ENCODE measurements at places on chromosomes 1 and 21.

DNA sequence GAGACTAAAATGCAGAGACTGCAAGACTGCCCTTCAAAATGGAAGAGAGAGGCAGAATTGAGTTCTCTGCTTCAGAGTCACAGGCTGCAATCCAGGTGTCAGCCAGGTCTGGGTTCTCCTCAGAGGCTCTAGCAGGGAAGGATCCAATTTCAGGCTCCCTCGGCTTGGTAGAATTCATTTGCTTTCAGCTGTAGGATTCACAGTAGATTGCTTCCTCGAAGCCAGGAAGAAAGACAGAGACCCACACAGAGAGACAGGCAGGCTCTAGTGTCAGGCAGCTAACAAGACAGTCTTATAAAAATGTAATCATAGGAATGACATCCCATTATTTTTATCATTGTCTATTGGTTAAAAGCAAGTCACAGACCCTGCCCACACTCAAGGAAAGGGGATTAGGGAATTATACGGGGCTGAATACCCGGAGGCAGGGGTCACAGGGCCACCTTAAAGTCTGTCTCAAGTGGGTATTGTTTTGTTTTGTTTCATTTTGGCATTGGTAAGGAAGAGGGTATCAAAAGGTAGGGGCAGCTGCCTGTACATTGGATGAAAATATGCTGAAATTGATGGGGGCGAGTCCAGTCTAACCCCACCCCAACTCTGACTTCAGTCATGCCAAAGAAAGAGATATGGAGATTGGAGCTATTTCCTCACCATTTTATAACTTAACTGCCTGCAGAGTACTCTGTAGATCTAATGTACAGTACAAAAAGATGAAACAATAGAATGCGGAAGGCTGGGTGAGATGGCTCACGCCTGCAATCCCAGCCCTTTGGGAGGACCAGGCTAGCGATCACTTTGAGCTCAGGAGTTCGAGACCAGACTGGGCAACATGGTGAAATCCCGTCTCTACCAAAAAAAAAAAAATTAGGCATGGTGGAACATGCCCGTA lies 9.5 kb upstream of the TBCE start:
- no peak for DNase-seq

DNA sequence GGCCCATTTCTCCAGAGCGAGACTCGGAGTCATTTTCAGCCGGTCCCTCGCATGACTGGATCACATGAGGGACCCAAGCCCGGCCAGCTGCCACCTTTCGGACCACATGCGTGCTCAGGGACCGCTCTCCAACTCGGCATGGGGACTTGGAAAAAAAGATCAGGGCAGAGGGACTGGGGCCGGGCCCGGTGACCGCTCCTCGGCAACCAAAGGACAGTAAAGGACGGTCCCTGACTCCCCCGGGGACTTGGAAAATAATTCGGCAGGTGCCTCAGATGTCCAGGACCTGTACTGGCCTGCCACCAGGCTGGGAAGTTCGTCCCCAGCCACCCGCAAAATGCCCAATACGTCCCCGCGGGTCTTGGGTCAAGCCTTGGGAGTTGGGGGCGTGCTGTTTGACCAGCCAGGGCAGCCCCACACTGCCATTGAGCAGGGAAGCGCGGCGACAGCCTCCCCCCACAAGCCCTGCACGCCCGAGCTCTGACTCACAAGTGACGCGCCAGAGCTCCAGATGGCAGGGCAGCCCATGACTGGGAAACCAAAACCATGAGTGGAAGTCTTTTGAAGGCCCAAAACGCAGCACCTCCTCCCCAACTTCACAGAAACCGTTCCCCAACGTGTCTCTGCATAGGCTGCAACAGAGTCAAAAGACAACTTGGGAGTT lies 134.5 kb downstream of the LIPI start:
- no peak for DNase-seq

- DNase-seq, result no peak
Measured at GRCh38 chr1:50265790-50266314, 157.1 kb downstream of the ELAVL4 start.

GRCh38 chr21:40186045-40186444 lies 318.8 kb downstream of the PCP4 start:
- DNase-seq, result no peak

GRCh38 chr1:218867941-218868626 lies 305.6 kb upstream of the LYPLAL1 start:
- DNase-seq, result no peak

- DNase-seq, result no peak
Measured at GRCh38 chr1:53553734-53554509, 94.7 kb downstream of the DMRTB1 start.

- DNase-seq, result no peak
Measured at GRCh38 chr1:94737124-94737998, 82.8 kb upstream of the SLC44A3 start.

DNA sequence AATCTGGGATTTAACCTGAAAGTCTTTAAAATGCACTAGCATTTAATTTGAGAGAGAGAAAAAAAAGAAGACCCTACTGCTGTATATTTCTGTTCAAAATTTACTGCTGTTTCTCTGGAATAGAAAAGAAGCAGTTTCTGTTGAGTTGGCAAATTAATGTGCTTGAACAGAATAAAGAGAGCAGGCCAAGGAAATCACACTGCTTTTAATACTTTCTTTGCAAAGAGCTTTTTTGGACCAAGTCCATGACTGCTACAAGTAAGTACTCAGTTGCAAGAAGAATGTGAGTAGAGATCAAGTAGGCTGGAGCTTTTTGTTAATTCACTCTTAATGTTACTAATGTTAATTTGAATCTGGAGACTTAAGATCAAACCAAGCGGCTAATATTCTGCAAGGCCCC lies 336.2 kb upstream of the SGIP1 start:
- DNase-seq, result peak; percentile 66

DNA sequence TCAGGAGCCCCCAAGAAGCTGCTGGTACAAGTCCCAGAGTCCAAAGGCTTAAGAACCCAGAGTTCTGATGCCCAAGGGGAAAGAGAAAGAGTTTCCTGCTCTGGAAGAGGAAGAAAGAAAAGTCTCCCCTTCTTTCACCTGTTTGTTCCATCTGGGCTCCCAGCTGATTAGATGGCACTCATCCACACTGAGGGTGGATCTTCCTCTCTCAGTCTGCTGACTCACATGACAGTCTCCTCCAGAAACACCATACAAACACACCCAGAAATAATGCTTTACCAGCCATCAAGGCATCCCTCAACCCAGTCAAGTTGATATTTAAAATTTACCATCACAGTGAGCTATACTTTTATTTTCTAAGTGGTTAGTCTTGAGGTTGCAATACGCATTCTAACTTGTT lies 257.9 kb downstream of the PAPPA2 start:
- no peak for DNase-seq

DNA sequence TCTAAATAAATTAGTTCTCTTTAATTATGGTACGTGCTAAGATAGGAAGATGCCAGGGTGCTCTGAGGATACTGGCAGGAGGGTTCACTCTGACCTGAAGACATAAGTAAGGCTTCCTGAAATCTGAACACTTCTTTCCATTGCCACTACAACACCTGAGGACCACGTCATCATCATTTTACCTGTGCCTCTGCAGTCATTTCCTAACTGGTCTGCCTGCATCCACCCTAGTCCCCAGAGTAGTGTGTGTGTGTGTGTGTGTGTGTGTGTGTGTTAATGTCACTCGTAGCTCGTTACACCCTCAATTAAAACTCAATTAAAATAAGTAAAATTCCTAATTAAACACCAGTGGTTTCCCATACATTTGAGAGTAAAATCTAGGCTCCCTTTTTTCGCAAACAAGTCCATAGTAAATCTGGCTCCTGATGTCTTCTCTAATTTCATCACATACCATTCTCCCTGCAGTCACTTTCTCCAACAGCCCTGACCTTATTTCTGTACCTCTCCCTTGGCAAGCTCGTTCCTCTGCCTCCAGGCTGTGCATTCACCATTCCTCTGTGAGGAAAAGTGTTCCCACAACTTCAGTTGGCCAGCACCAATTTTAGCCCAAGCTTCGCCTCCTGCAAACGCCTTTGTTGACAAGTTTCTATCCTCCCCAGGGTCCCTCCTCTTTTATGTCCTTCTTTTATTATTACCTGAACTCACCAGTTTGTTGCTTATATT lies 8.7 kb downstream of the IL12RB2 start:
- no peak for DNase-seq

- DNase-seq, result no peak
Measured at GRCh38 chr1:78171736-78172590, 126.2 kb downstream of the GIPC2 start.

- no peak for DNase-seq
Measured at GRCh38 chr1:47979724-47980123, 17.5 kb downstream of the TRABD2B start.

- no peak for DNase-seq
Measured at GRCh38 chr1:18870957-18871356, 11.5 kb upstream of the TAS1R2 start.

DNA sequence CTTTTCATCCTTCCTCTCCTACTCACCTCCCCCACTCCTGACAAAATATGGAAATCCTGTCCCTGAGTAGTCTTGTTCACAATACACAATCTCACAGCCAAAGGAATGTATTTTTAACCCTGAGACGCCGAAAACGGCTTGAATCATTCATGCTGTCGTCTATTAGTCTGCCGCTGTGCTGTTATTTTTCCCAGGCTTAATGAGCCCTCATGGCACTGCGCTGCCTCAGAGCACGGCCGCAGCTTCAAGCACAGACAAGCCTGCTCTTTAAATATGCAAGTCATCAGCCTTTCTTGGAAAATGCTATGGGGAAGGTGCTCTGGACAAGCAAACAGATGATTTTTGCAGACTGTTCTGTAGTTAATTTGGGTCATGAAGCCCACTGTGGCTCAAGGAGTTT lies 302.7 kb downstream of the DISC1 start:
- DNase-seq, result no peak

DNA sequence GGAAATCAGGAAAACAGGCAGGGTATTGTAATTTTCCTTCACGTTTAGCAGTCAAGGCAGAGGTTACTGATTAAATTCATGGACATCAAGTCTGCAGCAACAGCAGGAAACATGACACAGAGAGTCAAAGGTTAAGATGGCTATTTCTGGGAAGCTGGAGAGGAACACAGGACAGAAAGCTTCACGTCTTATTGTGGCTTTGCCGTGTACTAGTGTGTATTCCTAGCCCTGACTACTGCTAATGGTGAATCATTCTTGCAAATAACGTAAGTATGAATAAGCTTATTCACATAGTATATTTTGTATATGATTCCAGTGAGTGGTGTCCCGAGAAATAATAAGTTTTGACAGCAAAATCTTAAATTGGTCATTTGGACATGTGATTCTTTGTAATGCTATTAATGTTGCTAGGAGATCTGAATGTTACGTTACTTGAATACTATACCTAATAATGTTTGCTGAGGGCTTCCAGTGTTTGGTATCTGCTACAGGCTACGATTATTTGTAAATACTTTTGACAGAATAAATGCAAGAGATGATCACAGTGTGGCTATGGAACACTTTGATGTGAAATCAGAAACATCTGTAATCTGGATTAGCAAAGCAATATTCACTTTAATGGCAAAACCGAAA lies 77.4 kb downstream of the DISP1 start:
- no peak for DNase-seq

DNA sequence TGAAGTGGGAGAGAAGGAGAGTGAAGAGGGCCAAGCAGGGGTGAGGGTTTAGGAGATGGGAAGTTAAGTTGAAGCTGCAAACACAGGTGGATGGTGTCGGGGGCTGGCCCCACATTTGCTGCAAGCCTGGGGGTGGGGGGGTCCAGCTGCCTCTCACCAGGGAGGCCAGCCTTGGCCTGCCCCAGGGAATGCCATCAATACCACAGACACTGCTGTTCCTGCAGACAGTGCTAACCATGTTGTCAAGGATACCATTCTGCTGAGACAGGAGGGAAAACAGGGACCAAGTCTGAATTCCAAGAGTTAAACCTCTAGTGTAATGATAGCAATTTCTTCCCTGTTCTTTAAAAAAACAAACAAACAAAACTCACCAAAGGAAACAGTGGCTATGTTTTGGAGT lies 8.0 kb downstream of the MECR start:
- DNase-seq, result no peak

GRCh38 chr1:108962681-108963051 lies 618 bp downstream of the CLCC1 start:
- no peak for DNase-seq

DNA sequence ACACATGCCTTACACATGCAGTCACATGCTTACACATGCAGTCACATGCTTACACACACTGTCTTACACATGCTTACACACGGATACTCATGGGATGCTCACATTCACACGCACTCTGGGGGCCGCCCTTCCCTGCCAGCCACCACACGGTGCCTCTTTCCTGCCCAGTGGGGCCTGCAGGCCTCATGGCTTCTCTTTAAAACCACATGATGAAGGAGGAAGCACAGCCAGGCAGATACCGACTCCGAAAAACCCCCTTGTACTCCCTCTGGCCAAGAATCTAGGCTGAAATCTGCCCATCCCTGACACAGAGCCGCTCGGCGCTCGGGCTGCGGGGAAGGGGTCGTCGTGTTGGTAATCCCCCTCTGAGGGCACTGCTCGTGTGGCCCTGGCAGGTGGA lies 113.0 kb downstream of the PRDM16 start:
- DNase-seq, result no peak

GRCh38 chr21:28627261-28627660 lies 365.4 kb downstream of the LTN1 start:
- DNase-seq, result no peak

DNA sequence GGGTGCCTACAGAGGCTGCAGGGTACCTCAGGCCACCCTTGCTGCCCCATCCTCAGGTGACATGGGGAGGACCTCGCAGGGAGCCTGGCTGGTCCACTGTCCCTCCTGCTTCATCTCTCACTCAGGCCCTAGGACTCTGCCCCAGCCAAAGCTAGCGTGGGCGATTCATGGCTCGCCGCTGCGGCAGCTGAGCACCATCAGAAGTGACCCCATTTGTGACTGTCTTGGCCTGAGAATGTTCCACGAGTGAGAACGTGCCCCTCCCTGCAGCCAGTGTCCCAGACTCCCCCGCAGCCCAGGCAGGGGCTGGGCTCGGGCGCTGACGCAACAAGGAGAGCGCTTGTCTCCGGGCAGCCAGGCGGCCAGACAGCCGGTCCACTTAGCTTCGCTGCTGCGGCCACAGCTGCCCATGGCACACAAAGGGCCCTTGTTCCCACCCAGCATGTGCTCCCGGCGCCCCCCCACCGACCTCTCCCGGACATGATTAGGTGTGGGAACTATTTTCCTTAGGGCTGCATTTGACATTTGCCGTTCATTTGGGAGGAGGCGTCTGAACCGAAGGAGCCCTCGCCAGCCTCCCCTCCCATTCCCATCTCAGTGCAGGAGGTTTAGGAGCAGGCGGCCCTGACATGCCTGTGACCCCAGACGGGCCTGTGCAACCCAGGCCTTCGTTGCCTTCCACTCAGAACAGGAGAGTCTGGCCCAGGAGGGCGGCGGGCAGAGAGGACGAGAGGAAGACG lies 19.3 kb upstream of the POFUT2 start:
- peak; percentile 92 for DNase-seq

DNA sequence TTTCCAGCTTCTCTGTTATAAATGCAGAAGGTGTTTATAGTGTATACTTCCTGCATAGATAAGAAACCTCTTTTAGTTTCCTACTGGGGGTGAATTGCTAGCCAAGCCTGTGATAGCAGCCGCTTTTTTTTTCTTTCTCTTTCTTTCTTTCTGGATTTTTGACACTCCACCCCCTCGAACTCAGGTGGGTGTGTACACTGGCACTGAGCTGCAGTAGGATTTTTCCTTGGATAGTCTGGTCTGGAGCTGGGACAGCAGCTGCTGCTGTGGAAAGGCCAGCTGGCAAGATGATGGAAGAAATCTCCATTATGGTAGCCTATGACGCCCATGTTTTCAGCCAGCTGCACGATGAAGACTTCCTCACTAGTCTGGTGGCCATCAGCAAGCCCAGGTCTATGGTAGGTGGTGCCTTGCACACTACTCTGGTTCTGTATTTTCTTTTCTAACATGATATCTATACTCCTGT lies 122.5 kb upstream of the CACYBP start:
- DNase-seq, result no peak
